ENCODE measurements at places on chromosomes 1 and 21.

- H3K27me3 ChIP-seq: peaks cover 48% of the 10 kb centered on the region
- H3K4me1 ChIP-seq: peaks cover 10% of the 10 kb centered on the region
- no peak overlapping the region for H3K27ac ChIP-seq
- H3K36me3 ChIP-seq: peaks cover 5% of the 10 kb centered on the region
- no peak for DNase-seq
- H3K4me3 ChIP-seq: no peak overlapping the region
Measured at GRCh38 chr1:154729031-154729442, 121.1 kb upstream of the ADAR start.

DNA sequence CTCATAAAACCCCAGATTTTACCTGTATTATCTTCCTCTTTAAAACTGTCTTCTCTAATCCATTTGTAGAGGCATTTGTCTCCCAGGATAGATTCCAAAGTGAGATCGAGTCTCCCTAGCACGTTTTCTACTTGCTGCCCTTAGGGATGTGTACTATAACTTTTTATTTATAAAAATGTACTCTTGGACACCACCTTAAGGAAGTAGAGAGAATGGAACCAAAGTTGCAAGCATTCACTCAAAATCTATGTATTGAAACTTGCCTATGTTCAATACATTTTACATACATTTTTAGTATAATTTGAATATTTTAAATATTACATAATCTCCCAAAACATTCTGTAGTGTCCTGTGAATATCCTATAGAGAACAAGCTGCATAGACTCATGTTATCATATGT is 842 bp upstream of the SPRR2A start:
- DNase-seq: no peak
- H3K27ac ChIP-seq: no peak overlapping the region
- H3K27me3 ChIP-seq: peaks cover 69% of the 10 kb centered on the region
- no peaks in the 10 kb centered on the region for H3K36me3 ChIP-seq
- no peak overlapping the region for H3K4me3 ChIP-seq

GRCh38 chr1:75134647-75135572 is 722 bp downstream of the LHX8 start:
- no peaks in the 10 kb centered on the region for H3K36me3 ChIP-seq
- peaks cover 3% of the 10 kb centered on the region for H3K4me1 ChIP-seq
- H3K27me3 ChIP-seq: peaks cover 81% of the 10 kb centered on the region
- peak overlapping the region; percentile 16 for H3K4me3 ChIP-seq

GRCh38 chr1:170721621-170722020 is 57.7 kb downstream of the PRRX1 start:
- DNase-seq: no peak
- peaks cover 53% of the 10 kb centered on the region for H3K27me3 ChIP-seq
- H3K4me3 ChIP-seq: no peak overlapping the region

DNA sequence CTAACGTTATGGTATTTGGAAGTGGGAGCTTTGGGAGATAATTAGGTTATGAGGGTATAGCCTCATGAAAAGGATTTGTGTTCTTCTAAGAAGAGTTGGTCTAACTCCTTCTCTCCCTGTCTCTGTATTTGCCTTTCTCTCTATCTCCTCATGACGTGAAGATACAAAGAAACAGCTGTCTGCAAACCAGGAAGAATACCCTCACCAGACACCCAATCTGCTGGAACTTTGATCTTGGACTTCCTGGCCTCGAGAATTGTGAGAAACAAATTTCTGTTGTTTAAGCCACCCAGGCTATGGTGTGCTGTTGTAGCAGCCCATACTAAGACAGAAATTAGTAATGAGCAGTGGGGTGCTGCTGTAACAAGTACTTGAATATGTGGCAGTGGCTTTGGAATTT is 16.1 kb downstream of the C1orf141 start:
- no peaks in the 10 kb centered on the region for H3K36me3 ChIP-seq
- no peak for DNase-seq
- H3K4me1 ChIP-seq: peaks cover 2% of the 10 kb centered on the region
- no peaks in the 10 kb centered on the region for H3K27me3 ChIP-seq
- H3K4me3 ChIP-seq: no peak overlapping the region

GRCh38 chr1:55316502-55316901 is 101.3 kb upstream of the USP24 start:
- DNase-seq: no peak
- peak overlapping the region; percentile 62 for H3K27ac ChIP-seq
- peaks cover 7% of the 10 kb centered on the region for H3K4me1 ChIP-seq
- H3K27me3 ChIP-seq: peaks cover 7% of the 10 kb centered on the region
- no peaks in the 10 kb centered on the region for H3K36me3 ChIP-seq
- H3K4me3 ChIP-seq: no peak overlapping the region

GRCh38 chr1:88825721-88826120 is 65.6 kb downstream of the GTF2B start:
- peaks cover 12% of the 10 kb centered on the region for H3K36me3 ChIP-seq
- peak overlapping the region; percentile 43 for H3K27ac ChIP-seq
- H3K4me3 ChIP-seq: no peak overlapping the region
- DNase-seq: no peak
- H3K4me1 ChIP-seq: peaks cover 9% of the 10 kb centered on the region
- no peaks in the 10 kb centered on the region for H3K27me3 ChIP-seq

- DNase-seq: no peak
- H3K27ac ChIP-seq: no peak overlapping the region
- H3K27me3 ChIP-seq: no peaks in the 10 kb centered on the region
- H3K4me1 ChIP-seq: peaks cover 9% of the 10 kb centered on the region
- H3K4me3 ChIP-seq: no peak overlapping the region
- no peaks in the 10 kb centered on the region for H3K36me3 ChIP-seq
Measured at GRCh38 chr1:179287946-179288345, 5.7 kb upstream of the SOAT1 start.

- DNase-seq: no peak
- no peak overlapping the region for H3K4me3 ChIP-seq
- no peak overlapping the region for H3K27ac ChIP-seq
- no peaks in the 10 kb centered on the region for H3K36me3 ChIP-seq
Measured at GRCh38 chr1:4724695-4725250, 70.4 kb downstream of the AJAP1 start.

- H3K4me1 ChIP-seq: peaks cover 39% of the 10 kb centered on the region
- DNase-seq: no peak
- H3K27me3 ChIP-seq: no peaks in the 10 kb centered on the region
- peak overlapping the region; percentile 87 for H3K4me3 ChIP-seq
Measured at GRCh38 chr1:234722904-234723720, 113.1 kb upstream of the IRF2BP2 start.

DNA sequence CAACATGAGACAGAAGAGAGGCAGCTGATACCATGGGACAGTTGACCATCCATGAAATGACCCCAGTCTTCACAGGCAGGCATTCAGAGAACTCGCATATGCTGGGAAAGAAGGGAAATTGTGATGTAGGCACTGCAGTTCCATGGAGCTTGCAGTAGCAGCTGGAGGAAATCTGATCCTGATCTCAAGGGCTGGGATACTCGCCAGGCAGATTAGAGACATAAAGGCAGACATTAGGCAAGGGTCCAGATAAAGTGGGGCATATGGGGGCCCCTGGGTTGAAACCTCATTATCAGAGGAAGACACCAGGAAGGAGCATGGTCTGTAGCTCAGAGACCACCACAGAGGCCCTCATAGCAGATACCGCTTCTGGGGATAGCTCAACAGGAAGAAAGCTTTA is 48.7 kb upstream of the TNR start:
- no peak overlapping the region for H3K27ac ChIP-seq
- no peak overlapping the region for H3K4me3 ChIP-seq
- no peaks in the 10 kb centered on the region for H3K36me3 ChIP-seq
- H3K4me1 ChIP-seq: no peaks in the 10 kb centered on the region

- DNase-seq: no peak
- H3K4me1 ChIP-seq: no peaks in the 10 kb centered on the region
- no peaks in the 10 kb centered on the region for H3K36me3 ChIP-seq
- no peak overlapping the region for H3K4me3 ChIP-seq
- H3K27me3 ChIP-seq: peaks cover 6% of the 10 kb centered on the region
- no peak overlapping the region for H3K27ac ChIP-seq
Measured at GRCh38 chr1:87243573-87243972, 85.1 kb upstream of the LMO4 start.

GRCh38 chr1:158793604-158794003 is 12.6 kb upstream of the OR6N2 start:
- H3K4me3 ChIP-seq: no peak overlapping the region
- no peaks in the 10 kb centered on the region for H3K4me1 ChIP-seq
- H3K36me3 ChIP-seq: no peaks in the 10 kb centered on the region
- H3K27ac ChIP-seq: no peak overlapping the region
- peaks cover 5% of the 10 kb centered on the region for H3K27me3 ChIP-seq
- no peak for DNase-seq
